ENCODE measurements at places on chromosomes 13 and 19. TPM values are rescaled to one million over a fixed set of nuclear protein-coding genes. Genes with fewer than 3 reads are reported as not detected.

The SERP2 gene
- 0.18 TPM for total RNA-seq

The ZNF442 gene
- total RNA-seq: 2.5 TPM

GRCh38 chr13:60093425-60094019, 70.2 kb downstream of the DIAPH3 start:
- DNase-seq: no peak

DNA sequence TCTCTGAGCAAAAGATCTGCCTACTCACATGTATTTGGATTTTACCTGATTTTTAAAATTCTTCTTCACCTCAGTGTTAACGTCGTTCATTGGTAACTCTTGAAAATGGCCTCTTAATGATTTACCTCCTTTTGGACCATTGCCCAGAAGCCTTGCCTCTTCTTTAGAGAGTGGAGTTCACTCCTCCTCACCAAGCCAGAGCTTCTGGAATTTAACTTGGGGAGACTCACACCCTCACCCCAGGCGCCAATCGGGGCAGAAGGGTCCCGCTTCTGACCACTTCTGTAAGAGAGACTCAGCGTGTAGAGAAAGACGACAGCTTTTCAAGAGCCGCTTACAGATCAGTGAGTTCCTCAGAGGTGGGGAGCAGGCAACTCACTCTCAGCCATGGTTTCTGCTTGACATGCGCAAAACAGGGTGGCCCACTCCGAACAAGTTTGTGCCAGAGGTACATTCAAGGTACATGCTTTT, 2.7 kb downstream of the PNMA8C start:
- no peak for DNase-seq

DNA sequence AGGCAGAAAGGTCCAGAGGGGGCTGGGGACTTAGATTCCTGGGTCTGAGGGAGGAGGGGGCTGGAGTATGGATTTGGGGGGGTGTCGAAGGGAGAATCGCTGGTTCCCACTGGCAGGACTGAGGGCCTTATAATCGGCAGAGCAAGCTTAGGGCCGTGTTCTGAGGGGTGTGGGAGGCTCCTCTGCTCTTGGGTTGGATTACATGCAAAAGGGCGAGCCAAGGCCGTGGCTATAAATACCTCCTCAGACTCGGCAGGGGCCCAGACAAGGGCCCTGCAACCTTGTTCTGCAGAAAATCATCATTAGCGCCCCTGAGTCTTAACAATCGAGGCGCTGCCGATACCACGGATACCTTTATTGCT, 707 bp upstream of the MAMSTR start:
- no peak for DNase-seq

- no peak for DNase-seq
Observed at GRCh38 chr19:8254286-8255001, 45.3 kb downstream of the CERS4 start.

GRCh38 chr13:41812851-41813250, 148.1 kb downstream of the VWA8 start:
- no peak for DNase-seq

DNA sequence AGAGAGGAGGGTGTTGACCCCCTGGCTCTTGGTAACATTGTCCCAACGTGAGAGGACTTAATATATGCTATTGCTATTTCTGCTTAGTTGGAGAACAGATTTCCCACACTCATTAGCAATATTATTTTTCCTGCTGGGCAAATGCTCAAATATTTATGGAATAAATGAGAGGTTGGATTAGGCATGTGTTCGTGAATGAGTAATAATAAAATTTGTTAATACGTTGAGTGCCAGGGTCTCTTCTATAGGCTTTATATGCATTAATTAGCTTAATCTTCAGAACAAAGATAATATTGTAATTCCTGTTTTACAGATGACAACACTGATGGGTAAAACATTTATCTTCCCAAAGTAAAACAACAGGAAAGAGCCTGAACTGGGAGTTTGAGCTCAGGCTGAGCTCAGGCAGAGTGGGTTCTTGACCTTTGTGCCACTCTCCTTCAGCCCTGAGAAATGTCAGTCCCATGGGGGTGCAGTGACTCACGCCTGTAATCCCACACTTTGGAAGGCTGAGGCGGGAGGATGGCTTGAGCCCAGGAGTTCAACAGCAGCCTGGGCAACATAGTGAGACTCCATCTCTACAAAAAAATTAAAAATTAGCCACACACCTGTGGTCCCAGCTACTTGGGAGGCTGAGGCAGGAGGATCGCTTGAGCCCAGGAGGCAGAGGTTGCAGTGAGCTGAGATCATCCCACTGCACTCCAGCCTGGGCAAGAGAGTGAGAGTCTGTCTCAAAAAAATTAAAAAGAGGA, 1.2 kb downstream of the ZNF233 start:
- no peak for DNase-seq

- DNase-seq: no peak
Observed at GRCh38 chr13:23777575-23777870, 111.7 kb downstream of the MIPEP start.

GRCh38 chr19:8571006-8571411, 6.2 kb downstream of the MYO1F start:
- no peak for DNase-seq

- DNase-seq: no peak
Observed at GRCh38 chr13:44872751-44873150, 116.5 kb downstream of the NUFIP1 start.

- DNase-seq: no peak
Observed at GRCh38 chr19:11196406-11197287, 698 bp downstream of the KANK2 start.

- no peak for DNase-seq
Observed at GRCh38 chr19:47109541-47110375, 3.8 kb downstream of the ZC3H4 start.

- DNase-seq: no peak
Observed at GRCh38 chr19:601790-602189, 12.1 kb downstream of the HCN2 start.

DNA sequence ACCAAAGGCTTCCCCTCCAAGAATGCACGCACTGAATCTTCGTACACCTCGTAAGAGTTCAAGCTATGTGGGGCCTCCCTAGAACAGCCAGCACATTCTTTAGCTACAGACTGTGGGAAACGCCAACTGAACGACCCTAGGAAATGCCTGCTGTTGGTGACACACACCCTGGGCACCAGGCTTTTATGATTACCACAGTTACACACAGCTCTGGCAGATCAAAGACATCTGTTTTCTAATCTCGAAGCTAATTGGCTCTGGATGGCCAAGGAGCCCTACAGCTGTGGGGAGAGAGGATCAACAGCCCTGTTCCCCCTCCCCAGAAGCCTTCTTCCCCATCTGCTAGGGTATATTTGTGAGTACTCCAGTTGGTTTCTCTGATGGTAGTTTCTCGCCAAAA, 123.0 kb downstream of the COL4A1 start:
- DNase-seq: no peak
